ENCODE measurements at places on chromosomes 1 and 21. TPM values are rescaled to one million over a fixed set of nuclear protein-coding genes. Genes with fewer than 3 reads are reported as not detected.

- DNase-seq: no peak
Observed at GRCh38 chr1:24893431-24893830, 36.6 kb downstream of the RUNX3 start.

Gene TMOD4
- total RNA-seq: 2.0 TPM

DNA sequence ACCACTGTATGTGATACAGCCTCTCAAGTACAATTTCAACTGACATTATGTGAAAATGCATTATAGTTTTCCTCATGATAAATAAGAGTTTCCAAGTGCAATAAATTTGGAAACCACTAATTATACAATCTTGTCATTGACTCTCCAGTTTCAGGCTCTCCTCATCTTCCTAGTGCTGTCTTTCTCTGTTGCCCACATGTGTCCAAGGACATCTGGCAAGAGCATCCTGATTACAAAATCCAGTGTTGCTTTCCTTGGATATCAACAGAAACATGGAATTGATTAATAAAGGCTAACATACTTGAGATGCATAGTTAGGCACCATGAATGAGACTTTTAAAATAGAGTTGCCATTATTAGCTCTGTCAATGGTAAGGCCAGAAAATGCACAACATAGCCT, 15.6 kb upstream of the MAP10 start:
- no peak for DNase-seq

GRCh38 chr1:54854381-54855020, 32.5 kb downstream of the DHCR24 start:
- no peak for DNase-seq

DNA sequence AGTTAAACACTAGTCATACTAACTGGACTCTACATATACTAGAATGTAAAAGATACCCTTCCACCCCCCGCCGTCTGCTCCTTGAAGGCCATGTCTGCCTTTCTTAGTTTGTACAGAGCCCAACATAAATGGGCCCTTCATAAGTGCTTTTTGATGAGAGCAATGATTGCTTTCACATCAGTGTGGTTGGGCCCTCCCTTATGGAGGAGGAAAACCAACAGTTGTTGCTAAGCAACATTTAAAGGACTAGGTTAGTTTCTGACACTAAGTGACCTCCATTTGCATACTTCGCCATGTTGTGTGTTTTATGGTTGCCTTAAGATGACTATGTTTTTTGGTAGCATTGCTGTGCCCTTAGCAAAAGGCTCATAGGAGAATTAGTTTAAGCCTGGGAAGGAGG, 182.0 kb upstream of the SGIP1 start:
- DNase-seq: no peak

GRCh38 chr1:41240781-41241353, 1.2 kb downstream of the SCMH1 start:
- no peak for DNase-seq

Gene SHISAL2A
- 1.1 TPM for total RNA-seq

DNA sequence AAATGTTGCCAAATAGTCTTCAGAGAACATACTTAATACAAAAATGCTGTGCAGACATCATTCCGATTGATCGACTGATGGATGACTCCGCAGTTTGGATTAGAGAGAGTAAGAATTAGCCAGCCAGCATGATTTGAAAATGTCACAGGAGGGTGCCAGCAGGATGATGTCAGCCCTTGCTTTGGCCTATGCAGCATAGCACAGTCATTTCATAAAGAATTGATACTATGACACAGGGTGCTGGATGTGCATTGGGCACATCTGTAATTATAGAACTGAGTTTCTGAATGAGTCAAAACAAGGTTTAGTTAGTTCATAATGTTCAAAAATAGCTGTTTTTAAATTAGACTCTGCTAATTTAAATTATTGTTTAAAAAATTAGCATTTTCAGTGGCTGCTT, 21.6 kb upstream of the TRAF5 start:
- DNase-seq: no peak

GRCh38 chr1:53567450-53567849, 108.3 kb downstream of the DMRTB1 start:
- DNase-seq: no peak

DNA sequence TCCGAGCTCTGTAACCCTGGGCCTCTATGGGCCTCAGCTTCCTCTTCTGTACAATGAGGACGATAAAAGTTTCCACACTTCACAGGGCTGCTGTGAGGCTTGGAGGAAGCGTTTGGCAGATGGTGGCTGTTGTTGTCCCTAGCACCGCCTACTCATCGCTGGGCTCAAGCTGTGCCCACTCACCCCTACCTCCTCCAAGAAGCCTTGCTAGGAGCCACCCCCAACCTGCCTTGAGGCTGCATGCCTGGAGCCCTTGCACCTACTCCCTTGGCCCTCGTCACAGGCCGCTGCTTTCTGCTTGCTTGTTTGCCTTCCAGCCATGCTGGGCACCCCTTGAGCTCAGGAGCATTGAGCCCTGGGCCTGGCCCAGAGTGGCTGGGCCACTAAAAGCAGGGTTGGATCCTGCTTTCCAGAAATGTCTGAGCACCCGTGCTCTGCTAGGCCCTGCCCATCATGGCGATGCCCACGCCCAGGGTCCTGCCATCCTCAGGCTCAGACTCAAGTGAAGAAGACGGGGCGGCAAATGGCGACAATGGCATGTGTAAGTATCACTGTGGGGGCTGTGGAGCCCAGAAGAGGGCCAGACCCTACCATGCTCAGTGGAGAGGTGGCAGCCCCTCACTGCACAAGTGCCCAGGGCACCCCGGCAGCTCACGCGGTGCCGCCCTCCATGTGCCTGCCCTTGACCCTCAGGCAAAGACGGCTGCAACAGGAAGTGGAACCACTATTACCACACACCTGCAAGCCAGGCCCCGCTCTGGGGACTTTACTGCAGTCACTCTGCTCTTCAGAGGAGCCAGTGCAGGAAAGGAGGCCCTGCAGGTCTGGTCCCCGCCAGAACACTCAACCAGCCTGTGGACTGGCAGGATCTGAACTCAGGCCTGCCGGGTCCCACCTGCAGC, 9.5 kb downstream of the SH3BGRL3 start:
- no peak for DNase-seq

DNA sequence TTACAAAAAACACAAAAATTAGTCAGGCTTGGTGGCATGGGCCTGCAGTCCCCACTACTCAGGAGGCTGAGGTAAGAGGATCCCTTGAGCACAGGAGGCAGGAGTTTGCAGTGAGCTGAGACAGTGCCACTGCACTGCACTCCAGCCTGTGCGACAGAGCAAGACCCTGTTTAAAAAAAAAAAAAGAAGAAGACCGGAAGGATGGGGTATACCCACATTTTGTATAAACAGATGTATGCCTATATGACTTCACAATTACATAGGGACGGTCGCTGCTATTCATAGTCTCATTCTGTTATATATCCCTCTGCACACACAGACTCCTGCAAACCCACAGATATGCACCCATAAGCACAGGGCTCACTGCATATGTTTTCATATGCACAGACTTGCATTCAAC, 12.7 kb downstream of the LCK start:
- no peak for DNase-seq

Gene MX1
- 43.8 TPM for total RNA-seq

Gene PTPN7
- 4.2 TPM for total RNA-seq

Gene ZYG11A
- total RNA-seq: 0.23 TPM

DNA sequence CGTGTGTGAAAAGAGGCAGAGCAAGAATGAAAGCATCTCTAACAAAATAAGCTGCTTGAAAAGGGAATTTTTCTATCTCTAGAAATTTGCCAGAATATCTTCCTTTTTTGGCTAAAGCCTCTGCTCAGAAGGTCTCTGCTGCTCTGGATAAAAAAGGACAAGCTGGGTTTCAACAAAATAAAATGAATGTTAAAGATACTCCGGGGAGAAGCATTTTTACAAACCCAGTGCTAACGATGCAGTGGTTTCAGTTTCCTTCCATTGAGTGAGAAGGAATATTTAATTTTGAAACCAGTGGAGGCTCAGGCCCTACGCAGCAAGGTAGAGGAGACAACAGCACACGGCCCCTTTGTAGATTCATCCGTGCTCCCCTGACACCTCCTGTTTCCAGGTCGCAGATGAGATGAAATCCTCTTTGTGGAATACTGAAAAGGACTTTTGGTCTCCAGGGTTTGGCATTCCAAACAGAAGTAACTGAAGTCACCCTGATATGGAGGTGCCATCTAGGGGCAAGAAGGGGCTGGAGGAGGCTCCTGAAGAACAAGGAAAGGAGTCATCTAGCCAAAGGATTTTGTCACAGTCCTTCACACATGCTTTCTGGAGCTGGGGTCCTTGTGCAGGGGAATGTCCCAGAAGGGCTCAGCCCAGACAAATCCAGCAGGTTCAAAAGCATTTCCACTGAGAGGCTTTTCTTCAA, 65.7 kb upstream of the SYT6 start:
- DNase-seq: no peak

Gene RORC
- 14.5 TPM for total RNA-seq

- peak; percentile 57 for DNase-seq
Observed at GRCh38 chr1:4963251-4963650, 308.8 kb downstream of the AJAP1 start.

GRCh38 chr1:15189692-15190370, 36.3 kb downstream of the TMEM51 start:
- DNase-seq: no peak

Gene VASH2
- total RNA-seq: 1.5 TPM

Gene MTARC2
- total RNA-seq: 18.8 TPM

DNA sequence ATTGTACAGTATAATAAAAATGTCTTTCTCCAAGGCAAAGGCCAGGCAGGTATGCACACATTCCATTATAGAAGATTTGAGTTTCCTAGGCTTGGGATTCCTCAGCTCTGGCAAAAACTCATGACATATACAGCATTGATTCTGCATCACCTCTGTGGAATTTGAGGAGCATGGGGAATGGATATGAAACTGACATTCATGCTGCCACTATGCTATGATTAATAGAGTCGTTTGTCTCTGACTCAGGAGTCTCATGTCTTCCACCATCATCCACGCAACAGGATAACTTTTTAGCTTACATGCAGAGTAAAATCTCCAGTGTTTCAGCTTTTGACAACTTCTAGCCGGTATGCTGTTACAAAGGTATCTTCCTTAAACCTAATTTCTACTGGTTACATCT, 49.8 kb upstream of the ADORA3 start:
- DNase-seq: no peak

DNA sequence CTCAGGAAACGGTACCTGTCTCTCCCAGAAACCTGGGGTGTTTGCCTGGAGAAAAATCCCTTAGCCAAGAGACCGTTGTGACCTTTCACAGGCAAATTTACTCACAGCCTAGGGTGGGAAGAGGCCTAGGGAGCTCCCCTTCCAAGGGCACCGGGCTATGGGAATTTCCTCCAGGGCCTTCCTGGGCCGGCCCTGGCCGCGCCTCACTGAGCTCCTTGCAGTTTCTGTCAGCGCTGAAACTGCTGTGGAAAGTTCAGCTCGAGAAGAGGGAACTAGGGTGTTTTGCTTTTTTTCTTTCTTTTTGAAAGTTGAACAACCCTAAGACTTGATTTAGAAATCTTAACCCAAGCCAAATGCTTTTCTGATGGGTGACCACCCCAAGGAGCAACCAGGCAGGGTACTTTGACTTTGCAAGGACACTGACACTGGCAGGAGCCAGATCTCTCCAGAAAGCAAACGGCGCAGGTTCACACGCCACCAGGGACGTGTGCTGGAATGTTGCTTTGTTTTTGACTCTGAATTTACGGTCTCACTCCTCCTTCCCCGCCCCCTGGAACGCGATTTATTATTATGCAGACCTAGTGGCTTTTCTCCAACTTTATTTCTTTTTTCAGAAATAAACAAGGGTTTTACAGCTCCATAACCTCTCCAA, 229.6 kb upstream of the JUN start:
- peak; percentile 65 for DNase-seq

Gene VSIG8
- total RNA-seq: not detected

Data from ureter (tissue), 1 donor.